ENCODE measurements at places on chromosomes 6 and 20. TPM values are rescaled to one million over a fixed set of nuclear protein-coding genes. Genes with fewer than 3 reads are reported as not detected.

TMEM74B gene
- 0.53 TPM for total RNA-seq

HTR1B gene
- total RNA-seq, result 0.79 TPM

STK38 gene
- 43.6 TPM for total RNA-seq

EYA4 gene
- 20.9 TPM for total RNA-seq

SIRPB1 gene
- 0.26 TPM for total RNA-seq

MPC1 gene
- total RNA-seq, result 40.9 TPM

- DNase-seq, result no peak
These were observed 19.0 kb downstream of the REM1 start for GRCh38 chr20:31494131-31494530.

GRCh38 chr6:116397914-116398313 lies 27.2 kb downstream of the DSE start:
- DNase-seq, result no peak

GRCh38 chr6:130385064-130385695 lies 19.4 kb downstream of the TMEM200A start:
- DNase-seq, result no peak

GRCh38 chr6:11625302-11625701 lies 87.8 kb downstream of the TMEM170B start:
- DNase-seq, result no peak

- DNase-seq, result no peak
These were observed 106.4 kb downstream of the ASCC3 start for GRCh38 chr6:100774681-100775080.

- no peak for DNase-seq
These were observed 322.9 kb upstream of the TFAP2D start for GRCh38 chr6:50390416-50390815.

DNA sequence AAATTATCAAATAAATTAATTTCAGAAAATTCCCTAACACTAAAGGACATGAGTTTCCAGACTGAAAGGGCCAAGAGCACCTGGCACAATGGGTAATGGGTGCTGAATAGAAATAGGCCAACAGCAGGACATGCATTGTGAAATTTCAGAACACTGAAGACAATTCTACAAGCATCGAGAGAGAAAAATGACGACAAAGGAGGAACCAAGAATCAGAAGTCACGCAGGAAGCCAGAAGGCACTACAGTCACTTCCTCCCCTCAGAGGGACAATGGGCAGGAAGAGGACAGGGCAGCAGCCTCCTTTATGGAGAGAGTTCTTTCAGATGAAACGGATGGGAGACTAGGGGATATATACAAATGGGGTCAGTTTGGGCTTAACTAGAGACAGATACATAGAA lies 29.6 kb downstream of the PCNA start:
- no peak for DNase-seq
